ENCODE measurements at places on chromosomes 5 and 9.
A peak's percentile ranks its signal among the peaks of the same experiment; 100 is the strongest.

DNA sequence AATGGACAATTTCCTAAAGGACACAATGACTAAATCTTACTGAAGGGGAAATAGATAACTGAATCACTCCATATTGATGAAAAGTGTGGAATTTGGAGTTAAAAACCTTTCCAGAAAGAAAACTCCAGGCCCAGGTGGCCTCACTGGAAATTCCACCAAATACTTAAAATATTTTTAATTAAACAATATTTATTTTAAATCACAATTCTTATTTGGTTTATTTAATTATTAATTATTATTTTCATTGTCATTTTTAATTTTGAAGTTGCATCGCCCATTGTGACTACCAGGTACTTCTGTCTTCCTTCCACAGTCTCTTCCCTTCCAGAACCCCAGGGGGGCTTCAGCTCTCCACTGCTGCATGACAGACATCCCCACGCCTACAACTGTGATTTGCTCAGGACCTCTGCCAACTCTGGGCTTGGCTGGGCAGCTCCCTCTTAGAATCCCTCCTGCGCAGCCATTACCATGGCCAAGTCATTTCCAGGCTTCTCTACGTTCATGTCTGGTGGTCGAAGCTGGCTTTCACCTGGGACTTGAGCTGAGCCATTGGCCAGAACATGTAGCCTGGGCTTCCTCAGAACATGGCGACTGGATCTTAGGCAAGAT, 16.4 kb upstream of the GADD45G start:
- no peak for DNase-seq

- DNase-seq, result no peak
Measured at GRCh38 chr5:75468593-75468992, 42.8 kb downstream of the CERT1 start.

DNA sequence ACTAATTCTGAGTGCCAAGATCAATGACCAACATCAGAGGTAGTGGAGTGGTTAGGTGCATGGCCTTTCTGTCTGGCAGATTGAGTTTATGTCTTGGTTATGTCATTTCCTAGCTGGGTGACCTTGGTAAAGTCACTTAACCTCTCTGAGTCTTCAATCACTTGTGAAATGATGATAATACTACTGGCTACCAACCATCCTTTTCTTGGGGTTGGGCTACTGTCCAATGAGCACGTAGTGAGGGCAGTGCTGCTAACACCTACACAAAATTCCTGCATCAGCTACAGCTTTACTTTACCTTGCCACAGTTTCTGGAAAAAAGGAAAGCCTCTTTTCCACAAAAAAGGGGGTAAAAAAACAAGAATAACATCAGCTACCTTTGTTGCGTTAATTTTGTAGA, 12.4 kb downstream of the IL12B start:
- no peak for DNase-seq

DNA sequence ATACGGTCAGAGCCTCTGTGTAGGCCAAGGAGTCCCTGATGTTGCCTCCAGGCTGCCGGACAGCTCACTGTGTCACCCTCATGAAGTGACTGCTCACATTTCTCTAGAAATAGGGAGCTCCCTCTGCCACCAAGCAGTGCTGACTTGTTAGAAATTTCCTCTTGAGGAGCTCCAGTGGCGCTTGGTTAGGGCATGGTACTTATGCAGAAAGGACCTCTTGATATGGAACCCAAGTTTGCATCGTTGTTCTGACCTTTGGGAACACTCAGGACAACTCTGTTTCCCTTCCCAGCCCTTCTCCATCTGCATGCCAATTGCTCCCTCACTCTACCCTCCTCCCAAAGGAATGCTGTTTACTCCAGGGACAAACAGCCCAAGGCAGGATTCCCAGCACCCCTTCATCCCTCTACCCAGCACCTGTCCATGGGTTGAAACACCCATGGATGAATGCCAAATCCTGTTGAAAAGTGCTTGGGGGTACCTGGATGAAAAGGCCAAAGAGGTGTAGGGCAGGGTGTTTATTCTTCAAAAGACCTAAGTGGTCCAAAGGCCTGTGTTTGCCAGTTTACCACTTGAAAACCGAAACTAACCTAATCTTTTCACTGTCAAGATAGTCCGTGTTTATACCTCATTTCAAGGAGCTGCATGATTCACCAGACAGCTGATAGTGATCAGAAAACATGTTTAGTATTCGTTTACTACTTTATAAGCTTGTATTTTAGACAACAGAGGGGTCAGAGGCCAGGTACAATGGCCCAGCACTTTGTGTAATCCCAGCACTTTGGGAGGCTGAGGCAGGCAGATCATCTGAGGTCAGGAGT, 51.1 kb downstream of the KLF4 start:
- no peak for DNase-seq

DNA sequence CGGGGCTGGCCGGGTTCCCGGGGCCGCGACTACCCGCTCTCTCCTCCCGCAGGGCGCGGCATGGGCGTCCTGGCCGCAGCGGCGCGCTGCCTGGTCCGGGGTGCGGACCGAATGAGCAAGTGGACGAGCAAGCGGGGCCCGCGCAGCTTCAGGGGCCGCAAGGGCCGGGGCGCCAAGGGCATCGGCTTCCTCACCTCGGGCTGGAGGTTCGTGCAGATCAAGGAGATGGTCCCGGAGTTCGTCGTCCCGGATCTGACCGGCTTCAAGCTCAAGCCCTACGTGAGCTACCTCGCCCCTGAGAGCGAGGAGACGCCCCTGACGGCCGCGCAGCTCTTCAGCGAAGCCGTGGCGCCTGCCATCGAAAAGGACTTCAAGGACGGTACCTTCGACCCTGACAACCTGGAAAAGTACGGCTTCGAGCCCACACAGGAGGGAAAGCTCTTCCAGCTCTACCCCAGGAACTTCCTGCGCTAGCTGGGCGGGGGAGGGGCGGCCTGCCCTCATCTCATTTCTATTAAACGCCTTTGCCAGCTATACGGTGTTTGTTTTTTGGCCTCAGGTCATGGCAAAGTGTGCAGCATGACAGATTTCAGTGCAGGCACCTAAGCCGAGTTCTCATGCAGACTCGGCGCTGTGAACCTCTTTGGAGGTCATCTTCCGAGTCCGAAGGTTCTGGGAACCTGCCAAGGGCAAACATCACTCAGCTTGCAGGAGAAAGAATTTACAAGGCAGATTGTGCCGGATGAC, 516 bp downstream of the MRPL41 start:
- no peak for DNase-seq

DNA sequence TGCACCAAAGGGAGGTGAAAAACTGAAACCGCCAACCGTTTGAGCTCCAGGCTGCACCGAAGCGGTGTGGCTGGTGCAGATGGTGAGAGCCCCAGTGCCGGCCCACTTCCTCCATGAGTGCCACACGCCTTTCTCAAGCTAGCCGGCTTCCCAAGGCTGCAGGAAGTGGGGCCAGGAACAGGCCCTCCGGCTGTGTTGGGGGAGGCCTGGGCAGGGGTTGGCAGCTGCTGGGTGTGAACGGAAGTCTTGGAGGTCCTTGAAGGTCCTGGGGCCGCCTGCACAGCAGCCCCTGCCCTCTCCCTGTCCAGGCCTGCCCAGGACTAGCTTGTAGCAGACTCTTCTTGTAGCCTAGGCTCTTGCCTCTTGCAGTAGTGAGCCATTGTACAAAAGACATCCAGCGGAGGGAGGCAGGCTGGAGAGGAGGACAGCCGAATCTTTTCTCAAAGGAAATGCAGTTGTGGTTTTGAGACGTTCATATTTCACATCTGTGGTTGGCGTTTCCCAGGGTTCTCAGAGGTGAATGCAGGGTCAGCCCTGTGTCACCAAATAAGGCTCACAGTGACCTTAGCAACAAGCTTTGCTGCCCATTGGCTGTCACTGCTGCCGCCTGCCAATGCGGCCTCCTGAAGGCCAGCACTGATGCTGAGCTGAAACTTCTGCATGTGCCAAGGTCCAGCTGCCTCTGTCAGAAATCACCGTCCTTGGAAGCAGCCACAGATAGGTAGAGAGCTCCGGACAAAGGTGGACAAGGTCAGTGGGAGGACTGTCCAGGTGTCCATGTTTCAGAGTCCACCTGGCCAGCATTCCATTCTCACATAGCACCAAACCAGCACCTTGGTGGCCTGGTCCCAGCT, 23.9 kb downstream of the IRF1 start:
- DNase-seq, result peak; percentile 88

GRCh38 chr9:116484492-116485061, 202.5 kb upstream of the TRIM32 start:
- DNase-seq, result no peak

Measured in GF-D8 (cell line).